ENCODE measurements at places on chromosomes 1 and 21.

- no peak for DNase-seq
These were observed 49.0 kb upstream of the KCNJ6 start for GRCh38 chr21:37965088-37965805.

DNA sequence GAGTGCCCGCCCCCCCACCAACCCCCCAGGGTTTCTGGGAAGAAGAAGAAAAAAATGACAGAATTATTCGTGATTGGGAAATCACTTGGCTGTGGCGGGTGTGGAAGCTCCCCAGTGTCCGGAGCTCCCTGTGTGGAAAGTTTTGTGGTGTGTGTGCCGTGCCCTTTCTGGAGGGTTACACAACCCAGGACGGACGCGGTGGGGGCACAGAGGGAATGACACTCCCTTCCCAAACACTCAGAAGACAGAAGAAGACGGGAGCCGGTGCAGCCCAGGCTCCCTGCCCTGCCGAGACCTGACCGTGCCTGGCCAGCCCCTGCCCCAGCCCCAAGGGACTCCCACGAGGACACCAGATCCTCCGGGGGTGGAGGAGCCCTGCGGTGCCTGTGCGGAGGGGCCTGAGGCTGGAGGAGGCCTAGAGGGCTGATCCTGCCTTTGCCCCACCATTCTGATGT is 33.0 kb upstream of the ADARB1 start:
- DNase-seq: peak; percentile 40

- DNase-seq: no peak
These were observed 99.6 kb upstream of the CACNA1E start for GRCh38 chr1:181383695-181384094.

- no peak for DNase-seq
These were observed 6.5 kb upstream of the ATP1A4 start for GRCh38 chr1:160144921-160145320.

DNA sequence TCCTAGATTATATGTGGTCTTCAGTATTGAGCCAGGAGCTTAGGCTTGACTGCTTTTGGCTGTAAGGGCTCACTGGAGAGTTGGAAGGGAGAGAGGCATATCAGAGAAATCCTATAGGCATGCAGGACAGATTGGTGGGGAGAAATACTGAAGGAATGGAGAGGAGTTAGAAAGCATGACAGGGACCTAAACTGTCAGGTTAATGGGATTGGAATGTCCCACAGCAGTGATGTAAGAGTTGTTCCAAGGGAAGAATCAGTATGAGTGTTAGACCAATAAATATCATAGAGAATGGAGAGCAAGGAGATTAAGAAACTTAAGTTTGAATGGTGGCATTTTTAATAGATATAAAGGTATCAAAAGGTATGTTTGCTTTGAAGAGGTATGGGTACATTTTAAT is 39.7 kb downstream of the SLC35A3 start:
- DNase-seq: no peak

DNA sequence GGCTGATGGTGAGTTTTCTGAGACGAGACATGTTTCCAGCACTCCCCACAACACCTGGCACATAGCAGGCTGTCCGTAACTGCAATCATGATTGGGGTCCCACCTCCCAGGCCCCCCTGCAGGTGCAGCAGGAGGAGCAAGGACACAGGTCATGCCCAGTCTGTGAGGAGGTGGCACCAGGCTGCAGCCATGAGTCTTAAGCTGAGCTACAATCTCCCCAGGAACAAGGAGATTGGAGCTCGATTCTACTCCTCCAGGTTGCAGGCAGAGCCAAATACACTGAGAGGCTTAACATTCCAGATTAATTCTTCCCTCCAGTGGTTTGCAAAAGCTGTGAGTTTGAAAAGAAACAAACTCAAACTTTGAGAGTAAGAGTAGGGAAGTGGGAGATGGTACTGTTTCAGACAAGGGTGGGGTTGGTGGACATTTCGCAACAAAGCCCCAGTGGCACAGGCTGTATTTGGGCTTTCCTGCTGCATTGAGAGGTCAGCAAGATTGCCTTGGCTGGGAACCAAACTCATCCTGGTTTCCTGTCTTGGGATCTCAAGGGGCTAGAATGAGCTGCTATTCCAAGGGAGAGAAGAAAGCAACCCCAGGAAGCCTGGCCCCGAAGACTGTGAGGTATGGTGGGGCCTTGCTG is 64.8 kb upstream of the GALNT2 start:
- no peak for DNase-seq

DNA sequence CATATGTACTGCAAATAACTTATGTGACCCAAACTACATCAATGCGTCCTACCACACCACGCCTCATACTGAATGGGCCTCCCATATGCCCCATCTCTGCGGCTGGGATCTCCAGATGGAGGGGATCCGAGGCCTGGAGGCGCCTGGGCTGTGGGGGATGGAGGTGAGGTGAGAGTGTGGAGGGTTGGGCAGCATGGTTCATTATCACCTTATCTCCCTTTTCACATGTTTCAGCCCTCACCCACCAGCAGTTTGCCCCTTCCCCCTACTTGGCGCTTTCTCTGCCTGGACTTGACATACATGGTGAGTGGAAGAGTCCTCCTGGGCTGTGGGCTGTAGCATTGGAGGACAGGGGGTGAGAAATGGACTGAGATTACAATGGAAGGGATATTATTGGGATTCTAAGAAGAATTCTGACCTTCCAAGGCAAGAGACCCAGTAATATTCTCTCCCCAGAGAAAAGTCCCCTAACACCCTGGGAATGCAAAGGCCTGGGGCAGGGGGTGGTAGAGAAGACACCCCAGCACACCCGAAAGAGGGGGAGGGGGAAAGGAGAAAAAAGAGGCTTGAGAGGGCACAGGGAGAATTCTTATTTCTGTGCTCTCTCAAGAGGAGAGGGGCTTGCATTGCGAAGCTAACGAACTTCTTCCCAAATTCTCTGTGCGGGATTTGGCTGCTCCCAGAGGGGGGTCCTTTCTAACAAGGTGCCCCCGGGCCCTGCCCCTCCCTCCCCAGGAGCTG is 61.4 kb downstream of the MEF2D start:
- no peak for DNase-seq

DNA sequence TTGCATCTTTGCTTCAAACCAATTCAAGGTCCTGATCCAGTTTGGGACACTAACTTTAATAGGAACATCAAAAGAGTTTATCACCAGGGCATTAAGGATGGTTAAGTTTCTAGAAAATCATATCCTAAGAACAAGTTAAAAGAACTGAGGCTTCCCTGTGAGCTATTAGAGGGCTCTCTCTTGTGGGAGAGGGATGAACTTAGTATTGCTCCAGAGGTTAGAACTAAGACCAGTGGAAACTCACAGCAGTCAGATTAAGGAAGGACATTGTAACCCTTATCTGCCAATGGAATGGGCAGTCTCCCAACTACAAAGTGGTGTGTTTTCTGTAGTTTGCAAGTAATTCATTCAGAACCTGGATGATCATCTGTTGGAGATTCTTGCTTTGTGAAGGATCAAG is 36.8 kb downstream of the UBE2U start:
- no peak for DNase-seq

- DNase-seq: no peak
These were observed 30.0 kb downstream of the SLC27A3 start for GRCh38 chr1:153805042-153805745.

- DNase-seq: no peak
These were observed 50.5 kb upstream of the PPP2R5A start for GRCh38 chr1:212234431-212235395.

DNA sequence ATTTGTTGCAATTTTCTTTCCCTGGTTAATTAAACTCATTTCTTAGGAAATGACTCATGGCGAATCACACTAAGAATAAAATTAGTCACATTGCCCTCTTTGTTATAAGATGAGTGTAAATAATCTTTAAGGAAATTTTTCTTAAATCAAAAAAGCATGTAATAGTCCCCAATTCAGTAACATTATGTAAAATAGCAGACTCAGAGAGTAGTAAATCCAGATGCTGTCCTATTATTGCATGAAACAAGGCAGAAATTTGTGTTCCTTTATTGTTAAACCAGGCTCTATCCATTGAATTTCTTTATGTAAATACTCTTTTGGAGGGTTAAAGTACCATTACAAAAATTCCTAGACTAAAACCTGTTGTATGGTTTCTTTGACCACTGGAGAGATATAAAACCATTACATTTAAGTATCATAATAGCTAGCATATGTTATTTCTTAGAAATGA is 154.5 kb upstream of the C1orf87 start:
- no peak for DNase-seq

DNA sequence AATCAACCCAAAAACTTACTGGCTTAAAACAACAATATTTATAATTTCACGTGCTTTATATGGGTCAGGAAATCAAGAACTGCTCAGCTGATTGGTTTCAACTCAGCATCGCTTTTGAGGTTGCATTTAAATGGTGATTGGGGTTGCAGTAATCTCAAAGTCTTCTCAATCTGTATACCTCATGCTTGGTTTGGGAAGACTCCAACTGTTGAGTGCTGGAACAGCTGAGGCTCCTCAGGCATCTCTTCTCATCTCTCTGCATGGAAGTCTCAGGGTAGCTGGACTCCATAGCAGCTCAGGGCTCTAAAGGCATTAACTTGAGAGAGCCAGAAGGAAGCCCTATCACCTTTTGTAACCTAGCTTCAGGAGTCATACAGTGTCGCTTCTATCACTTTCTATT is 35.1 kb downstream of the AK5 start:
- DNase-seq: no peak

DNA sequence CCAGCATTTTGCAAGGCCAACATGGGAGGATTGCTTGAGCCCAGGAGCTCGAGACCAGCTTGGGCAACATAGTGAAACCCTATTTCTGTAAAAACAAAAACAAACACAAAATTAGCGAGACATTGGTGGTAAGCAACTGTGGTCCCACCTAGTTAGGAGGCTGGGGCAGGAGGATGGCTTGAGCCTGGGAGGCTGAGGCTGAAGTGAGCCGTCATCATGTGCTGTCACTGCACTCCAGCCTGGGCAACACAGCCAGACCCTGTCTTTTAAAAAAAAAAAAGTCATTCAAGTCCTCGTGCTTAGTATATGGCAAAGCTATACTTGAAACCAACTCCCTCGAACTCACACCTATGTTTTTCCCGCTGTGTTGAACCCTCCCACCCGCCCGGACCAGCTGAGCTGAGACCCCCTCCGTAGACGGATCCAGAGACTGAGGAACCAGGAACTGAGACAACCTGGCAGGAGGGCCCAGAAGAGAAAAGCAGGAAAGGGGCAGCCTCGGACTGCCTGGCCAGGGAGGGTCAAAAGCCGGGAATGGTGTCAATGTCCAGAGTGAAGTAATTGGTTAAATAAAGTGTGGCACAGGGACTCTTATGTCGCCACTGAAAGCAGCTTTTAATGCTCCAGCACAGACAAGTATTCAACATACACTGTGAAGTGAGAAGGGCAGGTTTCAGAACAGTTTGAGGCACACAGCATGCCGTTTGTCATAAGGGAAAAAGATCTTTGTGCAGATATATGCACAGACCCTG is 32.8 kb upstream of the CASZ1 start:
- DNase-seq: no peak
